ENCODE measurements at places on chromosomes 16 and 17.

- DNase-seq, result peak; percentile 70
These were observed 8.1 kb downstream of the GPRC5B start for GRCh38 chr16:19876501-19877059.

DNA sequence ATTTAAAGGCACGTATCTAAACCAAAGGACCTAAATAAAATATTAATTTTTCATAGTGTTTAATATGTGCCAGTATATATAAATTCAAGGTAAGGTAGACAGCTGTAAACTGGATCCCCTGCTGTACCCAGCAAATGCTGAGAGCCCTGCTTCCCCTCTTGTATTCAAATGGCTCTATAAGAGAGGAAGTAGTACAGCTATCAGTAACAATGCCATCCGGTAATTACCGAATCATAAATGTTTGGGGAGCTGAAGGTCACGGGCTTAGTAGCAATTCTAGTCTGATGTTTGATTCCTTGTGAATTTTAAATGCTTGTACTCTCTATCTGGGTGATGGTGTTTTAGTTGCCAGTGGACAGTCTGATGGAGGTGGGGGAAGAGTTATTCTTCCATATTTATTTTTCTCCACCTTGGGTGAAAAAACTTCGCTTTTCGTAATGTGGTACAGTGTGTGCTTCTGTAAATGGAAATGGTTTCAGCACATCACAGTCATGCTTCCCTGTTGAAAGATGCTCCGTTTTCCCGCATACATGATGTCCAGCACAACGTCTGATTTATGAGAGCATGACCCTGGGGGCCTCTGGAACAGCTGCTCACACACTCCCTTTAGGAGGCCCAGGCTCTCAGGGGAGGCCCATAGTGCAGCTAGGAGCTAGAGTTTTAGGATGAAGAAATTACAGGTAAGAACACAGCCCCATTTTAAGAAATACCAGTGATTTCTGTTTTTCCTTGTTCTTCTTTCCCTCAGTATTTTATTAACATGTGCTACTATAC lies 423.9 kb downstream of the WWOX start:
- no peak for DNase-seq

DNA sequence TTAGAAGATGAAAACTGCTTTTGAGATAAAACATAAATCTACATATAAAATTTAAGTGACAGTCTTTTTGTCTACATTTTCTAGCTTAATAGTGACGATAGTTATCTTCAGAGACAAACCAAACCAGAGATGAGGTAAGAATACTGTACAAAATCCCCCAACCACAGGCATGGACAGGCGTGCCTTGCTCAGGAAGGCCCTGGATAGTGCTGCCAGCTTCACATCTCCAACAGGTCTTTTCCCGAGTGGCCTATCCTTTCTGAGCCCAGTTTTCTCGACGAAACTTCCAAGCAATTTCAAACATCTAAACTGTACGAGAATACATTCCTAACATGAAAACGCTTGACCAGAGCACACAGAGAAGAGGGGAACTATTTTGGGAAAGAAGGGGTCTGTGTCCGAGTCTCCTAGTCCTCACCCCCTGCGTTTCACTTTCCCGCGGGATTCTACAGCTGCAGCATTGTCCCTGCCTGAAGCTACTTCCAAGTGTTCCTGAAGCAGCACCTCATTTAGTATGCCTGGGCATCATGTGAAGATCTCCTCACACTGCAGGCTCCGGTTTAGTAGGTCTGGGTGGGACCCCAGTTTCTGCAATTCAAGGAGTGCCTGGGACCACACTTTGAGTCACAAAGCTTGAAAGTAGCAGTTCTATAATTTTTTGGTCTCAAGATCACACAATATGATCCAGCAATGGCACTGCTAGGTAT lies 37.8 kb downstream of the GNA13 start:
- no peak for DNase-seq

DNA sequence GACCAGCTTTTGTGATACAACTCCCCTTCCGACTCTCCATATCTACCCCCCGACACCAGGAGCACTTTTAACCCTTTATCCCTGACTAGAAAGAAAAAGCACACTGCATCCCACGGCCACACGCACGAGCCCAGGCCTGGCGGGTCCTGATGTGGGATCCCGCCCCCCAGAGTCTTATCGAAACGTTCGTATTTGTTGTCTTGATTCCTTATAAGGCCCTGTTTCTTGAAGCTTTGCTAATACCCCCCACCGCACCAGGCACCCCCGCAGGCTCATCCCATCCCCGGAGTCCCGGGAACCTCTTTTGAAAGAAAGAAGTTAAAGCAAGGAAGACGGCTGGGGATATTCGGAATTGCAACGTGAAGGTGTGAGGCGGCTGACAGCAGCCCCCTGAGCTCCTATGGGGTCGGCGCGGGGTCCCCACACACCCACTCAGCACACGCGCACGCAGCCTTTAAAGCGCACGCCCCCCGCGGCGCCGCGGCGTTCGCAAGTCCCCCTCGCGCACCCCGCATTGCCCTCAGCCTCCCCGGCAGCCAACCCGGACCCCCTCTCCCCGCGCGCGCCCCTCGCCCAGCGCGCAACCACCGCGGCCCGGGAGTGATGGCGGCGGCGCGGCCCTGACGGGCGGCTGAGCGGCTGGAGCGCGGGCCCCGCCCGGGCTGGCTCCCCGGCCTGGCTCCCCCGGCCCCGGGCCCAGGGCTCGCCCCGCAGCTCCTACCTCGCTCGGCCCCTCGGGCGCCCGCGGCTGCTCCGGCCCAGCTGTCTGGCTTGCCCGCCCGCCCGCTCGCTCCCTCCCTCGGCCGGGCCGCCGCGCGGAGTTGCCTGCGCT lies 448 bp downstream of the STAT5B start:
- DNase-seq, result peak; percentile 76

GRCh38 chr17:71869293-71869692 lies 251.5 kb upstream of the SOX9 start:
- DNase-seq, result no peak

GRCh38 chr17:76627510-76627909 lies 16.0 kb downstream of the ST6GALNAC1 start:
- no peak for DNase-seq

GRCh38 chr16:49014277-49015224 lies 267.1 kb downstream of the CBLN1 start:
- DNase-seq, result no peak

- DNase-seq, result peak; percentile 5
These were observed 1.7 kb downstream of the CMTM3 start for GRCh38 chr16:66605979-66606751.

DNA sequence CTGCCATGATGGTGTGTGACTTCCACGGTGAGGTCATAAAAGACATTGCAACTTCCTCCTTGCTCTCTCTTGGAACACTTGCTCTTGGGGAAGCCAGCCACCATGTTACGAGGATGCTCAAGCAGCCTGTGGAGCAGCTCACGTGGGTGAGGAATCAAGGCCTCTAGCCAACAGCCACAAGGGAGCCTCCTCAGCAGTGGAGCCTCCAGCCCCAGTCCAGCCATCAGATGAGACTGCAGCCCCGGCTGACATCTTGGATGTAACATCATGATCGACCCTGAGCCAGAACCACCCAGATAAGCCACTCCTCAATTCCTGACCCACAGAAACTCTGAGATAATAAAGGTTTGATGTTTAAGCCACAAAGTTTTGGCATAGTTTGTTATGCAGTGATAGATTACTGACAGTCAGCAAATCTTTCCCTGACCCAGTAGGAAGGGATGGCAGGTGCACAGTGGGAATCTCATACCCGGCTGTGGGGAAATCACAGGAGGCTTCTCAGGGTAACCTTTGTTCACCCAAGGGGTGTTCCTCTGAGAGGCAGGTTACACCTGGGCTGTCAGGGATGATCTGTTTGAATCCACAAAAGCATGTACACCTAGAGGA lies 23.3 kb upstream of the GINS2 start:
- DNase-seq, result no peak

DNA sequence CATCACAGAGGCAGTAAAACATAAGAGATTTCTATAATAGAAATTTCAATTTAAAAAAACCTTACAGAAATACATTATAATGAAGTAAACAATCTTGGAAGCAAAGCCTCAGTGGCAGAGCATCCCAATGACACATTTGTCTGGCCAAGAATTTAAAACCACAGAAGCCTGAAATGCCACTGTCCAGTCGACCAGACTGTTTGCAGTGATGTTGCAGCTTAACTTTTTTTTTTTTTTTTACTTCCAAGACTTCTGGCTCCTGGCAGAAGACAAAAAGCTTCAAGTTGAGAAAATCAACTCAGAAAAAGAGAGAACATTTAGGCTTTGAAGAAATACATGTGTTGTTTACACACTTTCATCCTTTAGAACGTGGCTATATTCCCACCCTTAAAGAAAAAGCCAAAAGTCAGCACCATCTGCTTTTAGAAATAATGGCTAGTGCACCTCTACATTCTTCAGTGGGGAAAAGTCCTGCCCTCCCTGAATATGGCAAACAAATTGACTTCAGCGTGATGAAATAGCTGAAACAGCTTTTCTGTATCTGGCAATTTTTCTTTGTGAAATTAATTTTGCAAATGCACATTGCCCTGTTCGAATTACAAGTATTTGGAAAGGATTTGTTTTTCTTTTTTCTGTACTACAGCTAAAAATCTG lies 205.5 kb upstream of the MON1B start:
- no peak for DNase-seq

DNA sequence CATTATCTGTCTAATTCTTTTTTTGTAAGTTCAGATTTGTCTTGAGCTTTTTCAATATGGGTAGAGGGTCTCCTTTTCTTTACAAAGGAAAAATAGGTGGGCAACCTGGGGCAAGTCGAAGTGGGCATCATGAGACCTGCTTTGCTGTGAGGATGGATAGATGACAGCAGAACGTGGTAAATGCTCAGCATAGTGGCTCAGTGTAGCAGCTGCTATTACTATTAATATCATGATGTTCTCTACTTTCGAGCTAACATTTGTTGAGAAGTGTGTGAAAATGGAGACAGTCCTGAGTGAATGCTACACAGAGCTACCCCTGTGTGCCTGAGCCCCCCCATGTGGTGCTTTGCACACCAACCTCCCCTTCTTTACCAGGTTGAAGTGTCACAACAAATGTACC lies 39.0 kb upstream of the LGALS9 start:
- DNase-seq, result no peak

GRCh38 chr16:81318711-81319110 lies 3.9 kb downstream of the GAN start:
- DNase-seq, result peak; percentile 58

- DNase-seq, result peak; percentile 99
These were observed 6.4 kb downstream of the NFE2L1 start for GRCh38 chr17:48054238-48055185.

DNA sequence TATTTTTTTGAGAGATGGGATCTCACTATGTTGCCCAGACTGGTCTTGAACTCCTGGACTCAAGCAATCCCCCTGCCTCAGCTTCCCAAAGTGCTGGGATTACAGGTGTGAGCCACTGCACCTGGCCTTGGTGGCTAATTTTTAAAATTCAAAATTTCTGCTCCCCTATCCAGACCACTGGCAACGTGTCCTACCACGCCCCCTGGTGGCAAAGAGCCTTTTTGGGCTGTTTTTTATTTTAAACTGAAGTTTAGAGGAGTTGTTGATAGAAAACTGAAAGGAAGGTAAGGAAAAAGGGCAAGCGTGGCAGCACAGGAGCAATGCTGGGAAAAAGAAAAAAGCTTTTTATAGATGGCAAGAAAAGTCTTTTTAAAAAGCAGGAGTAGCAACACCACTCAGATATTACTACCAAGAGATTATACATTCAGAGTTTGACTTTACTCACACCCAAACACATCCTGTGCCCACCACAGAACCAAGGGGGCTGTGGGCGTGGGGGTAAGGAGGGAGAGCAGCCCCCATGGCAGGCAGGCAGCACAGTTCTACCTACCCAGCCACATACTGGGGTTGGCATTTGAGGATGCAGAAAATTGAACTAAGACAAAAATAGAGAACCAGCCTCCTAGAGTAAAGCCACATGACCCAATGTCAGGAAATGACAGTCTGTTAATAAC lies 4.2 kb upstream of the MXRA7 start:
- peak; percentile 57 for DNase-seq

GRCh38 chr17:6947745-6948144 lies 48.1 kb upstream of the ALOX12 start:
- DNase-seq, result no peak

DNA sequence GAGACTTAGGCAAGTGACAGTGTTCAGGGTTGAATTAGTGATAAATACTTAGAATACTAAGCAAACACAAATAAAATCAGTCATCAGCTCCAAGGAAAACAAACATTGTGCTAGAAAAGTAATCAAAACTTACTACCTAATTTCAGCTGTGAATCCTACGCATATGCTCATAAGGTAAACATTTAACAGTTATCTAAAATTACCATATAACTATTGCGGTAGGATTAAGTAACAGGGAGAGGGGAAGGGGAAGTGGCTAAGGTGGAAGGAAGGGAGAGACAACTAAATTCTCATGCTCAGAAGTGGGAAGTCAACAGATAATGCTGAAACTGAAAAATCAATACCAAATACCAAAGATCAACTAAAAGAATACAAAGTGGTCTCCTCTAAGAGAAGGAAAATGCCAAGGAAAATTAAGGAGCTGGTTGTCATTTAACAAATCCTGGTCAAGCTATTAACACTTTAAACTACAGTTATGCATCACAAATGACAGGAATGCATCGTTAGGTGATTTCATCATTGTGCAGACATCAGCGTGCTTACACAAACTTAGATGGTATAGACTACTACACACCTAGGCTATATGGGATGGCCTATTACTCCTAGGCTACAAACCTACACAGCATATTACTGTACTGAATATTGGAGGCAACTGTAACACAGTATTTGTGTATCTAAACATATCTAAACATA lies 20.0 kb downstream of the USP32 start:
- no peak for DNase-seq

DNA sequence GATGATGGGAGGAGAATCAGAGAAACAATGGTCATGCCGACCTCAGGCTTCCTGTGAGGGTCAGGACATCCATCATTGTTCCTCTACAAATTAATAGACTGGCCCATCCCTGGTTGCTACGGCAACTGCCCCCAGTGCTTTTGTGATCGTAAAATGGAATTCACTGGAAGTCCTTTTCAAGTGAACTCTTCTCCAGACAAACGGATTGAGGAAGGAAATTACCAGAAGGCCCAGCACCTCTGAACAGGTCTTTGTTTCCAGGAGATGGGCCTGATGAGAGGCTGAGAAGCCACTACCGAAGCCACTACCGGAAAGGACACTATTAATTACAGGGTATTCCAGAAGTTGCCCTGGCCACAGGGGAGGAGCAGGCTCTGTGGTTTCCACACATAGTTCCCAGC lies 126.0 kb downstream of the MGAT5B start:
- DNase-seq, result peak; percentile 75

GRCh38 chr17:8482546-8482945 lies 46.9 kb downstream of the NDEL1 start:
- no peak for DNase-seq

- peak; percentile 10 for DNase-seq
These were observed 82.0 kb downstream of the RGS9 start for GRCh38 chr17:65219124-65219523.

DNA sequence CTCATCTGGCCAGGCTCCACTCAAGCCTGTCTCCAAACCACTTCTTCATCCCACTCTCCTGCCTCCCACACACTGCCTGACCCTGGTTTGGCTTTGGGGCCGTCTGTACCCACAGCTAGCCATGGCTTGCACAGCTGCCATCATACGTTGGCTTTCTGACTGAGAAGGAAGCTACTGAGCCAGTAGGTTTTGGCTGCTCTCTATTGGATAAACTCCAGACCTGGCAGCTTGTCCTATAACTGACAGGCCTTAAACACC lies 3.9 kb downstream of the MIF4GD start:
- no peak for DNase-seq

Measured in NCI-H69 (cell line).